Stimulated activated CD4-positive, alpha-beta T cell treated with anti-CD3 and anti-CD28 coated beads, TNF-alpha, amount 100 ng/mL, for 1 hour (primary cell): ENCODE measurements at places on chromosomes 12 and 14.

DNA sequence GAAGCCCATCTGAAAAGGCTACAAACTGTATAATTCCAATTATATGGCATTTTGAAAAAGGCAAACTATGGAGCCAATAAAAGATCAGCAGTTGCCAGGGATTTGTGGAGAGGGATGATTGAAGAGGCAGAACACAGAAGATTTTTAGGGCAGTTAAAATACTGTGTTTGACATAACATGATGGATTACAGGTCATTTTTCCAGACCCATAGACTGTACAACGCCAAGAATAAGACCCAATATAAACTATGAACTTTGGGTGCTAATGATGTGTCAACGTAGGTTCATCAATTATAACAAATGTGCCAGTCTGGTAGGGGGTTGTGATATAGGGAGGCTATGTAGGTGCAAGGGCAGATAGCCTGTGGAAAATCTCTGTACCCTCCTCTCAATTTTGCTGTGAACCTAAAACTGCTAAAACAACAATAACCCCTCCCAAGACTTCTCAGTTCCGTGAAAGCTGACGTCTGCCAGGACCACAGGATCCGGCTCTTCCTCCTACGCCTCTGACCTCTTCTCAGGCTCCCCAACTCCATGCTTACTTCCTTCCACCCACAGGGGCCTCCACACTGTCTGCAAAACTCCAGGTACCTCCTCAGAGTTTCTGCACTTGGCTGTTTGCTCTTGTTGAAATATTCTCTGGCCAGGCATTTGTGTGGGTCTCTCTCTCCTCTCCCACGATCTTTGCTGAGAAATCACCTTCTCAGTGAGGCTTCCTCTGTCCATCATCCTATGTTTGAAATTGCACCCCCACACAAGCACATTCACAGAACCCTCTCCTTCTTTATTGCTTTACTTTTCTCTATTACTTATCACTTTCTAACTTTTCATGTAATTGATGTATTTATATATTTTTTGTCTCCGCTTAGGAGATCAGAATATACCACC lies 131.4 kb downstream of the BBS10 start:
- DNase-seq, result no peak

GRCh38 chr14:100117026-100117425 lies 42.4 kb downstream of the DEGS2 start:
- no peak for DNase-seq

DNA sequence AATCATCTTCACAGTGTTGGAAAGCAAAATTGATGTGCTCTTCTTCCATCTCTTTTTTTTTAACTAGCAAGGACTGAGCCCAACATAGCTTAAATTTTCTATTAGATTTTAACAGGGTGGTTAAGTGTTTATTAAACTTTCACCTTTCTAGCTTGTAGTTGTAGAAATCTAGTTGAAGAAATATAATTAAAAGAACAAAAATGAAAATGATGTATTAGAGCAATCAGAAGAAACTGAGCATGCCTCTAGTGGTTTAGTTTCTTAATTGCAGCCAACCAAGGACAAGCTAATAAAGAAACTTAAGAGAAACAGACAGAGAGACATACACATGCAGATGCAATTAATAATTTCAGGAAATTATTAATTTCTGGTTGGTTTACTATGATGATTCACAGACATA lies 673.0 kb upstream of the LMO3 start:
- DNase-seq, result no peak

- no peak for DNase-seq
Observed at GRCh38 chr14:86654558-86655184, 1124.7 kb downstream of the FLRT2 start.

DNA sequence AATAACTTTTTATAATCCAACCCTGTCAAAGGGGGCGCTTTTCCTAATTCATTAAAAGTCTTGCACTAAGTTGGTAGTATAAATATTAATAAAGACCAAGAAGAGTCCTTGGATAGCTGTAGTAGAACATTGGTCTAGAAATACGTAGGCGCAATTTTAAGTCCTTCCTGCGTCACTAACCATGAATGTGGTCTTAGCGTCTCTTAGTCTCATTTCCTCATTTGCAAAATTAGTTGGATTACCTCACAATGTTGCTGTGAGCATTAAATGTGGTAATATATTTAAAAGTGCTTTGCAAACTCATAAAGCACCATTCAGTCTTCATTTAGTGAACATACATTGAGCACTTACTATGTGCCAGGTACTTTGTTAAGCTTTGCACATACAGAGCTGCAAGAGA lies 149.7 kb downstream of the AEBP2 start:
- no peak for DNase-seq

- DNase-seq, result no peak
Observed at GRCh38 chr12:2893007-2893406, 2.3 kb downstream of the TULP3 start.

- no peak for DNase-seq
Observed at GRCh38 chr12:96327889-96328288, 72.3 kb downstream of the CDK17 start.

DNA sequence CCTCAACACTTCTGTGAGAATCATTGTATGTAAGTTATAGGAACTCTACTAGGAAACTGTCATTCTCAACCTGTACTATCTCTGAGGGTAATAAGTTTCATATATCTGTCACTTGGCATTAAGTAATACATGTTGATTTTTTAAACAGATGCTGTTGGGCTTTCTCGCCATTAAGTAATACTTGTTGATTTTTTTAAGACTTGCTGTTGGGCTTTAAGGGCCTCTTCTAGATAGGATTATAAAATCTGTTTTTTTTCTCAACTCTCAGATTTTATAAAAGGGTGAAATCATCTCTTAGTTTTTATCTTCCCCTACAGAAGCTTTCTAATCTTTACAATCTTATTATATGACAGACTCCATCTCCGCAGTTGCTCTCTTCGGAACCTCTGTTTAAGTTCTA lies 5.6 kb downstream of the WASHC4 start:
- no peak for DNase-seq

- DNase-seq, result no peak
Observed at GRCh38 chr12:75439930-75440329, 40.6 kb upstream of the GLIPR1 start.

- no peak for DNase-seq
Observed at GRCh38 chr14:95296966-95297365, 22.7 kb downstream of the CLMN start.

DNA sequence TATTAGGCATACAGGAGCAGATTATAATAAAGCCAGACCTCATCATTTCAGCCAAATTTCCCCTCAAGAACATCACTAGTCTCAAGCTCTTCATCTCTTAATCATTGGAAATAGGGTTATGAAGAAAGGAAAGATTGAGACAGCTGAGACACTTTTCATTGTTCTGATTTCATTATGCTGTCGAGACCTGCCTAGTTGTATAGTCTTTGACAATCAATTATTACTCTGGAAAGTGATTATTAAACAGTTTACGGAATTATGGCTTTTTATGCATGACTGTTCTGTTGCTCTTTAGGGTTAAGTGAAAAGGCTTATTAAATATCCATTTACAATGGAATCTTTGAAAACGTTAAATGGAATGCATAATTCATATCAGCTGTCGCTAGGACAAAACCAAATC lies 48.3 kb downstream of the TTC6 start:
- no peak for DNase-seq

GRCh38 chr14:74917178-74917543 lies 5.9 kb downstream of the RPS6KL1 start:
- no peak for DNase-seq

- no peak for DNase-seq
Observed at GRCh38 chr12:47768323-47768811, 4.7 kb upstream of the SLC48A1 start.

DNA sequence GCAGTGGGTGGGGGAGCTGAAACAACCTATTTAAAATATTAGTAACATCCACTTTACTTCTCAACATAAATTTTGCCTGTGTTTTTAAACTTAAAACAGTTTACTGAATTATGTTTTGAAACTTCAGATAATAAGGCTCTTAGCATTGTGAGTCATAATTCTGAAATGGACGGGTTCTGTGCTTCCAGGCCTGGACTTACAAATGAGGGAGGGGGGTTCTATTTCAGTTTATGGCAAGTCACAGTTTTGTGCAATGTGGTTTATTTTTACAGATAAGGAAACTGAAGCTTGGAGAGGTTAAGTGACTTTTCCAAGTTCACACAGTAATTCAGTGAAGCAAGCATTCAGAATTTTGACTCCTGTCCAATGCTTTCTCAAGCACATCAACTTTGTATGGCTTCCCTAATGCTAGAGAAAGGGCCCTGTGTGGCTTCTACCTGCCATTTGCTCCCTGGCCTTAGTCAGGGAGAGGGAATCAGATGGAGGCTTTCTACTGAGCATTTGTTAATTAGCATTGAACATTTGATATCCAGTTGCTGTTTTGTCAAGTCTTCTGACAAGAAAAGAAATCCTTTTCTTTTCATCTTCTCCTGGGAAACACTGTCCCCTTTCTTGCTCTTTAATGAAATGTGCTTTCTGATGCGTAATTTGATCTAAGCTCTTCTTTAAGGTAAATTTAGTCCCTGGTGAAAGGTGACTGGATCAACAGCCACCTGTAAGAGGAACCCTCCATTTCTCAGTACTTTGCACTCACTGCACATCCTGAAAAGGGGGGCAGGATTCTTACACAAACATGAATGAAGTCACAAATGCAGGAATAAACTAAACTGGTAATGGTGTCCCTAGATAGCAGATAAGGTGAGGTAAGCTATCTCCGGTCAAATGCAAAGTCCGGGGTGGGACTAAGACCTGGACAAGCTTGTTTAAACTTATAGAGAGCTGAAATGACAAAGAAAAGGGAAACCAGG lies 2.5 kb upstream of the SALL2 start:
- no peak for DNase-seq

- DNase-seq, result no peak
Observed at GRCh38 chr14:77186911-77187648, 5.5 kb downstream of the TMEM63C start.

DNA sequence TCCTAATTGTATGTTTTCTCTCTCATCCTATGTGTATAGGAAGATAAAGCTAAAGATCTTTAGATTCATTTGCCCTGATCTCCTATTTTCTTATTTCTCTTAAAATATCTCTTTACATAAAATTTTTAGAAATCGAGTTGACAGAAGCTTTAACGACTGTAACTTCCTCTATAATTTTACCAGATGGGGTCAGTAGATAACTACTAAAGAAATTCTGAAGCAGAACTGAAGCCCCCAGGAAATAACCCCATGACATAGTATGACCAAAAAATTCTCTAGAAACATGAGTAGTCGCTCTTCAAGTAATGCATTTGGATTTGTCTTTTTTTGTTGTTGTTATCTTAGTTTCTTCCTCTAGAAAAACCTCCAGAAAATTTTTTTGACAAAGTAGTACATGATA lies 288.0 kb downstream of the ERC1 start:
- no peak for DNase-seq

GRCh38 chr12:47481041-47481440 lies 224.8 kb downstream of the RPAP3 start:
- DNase-seq, result no peak

DNA sequence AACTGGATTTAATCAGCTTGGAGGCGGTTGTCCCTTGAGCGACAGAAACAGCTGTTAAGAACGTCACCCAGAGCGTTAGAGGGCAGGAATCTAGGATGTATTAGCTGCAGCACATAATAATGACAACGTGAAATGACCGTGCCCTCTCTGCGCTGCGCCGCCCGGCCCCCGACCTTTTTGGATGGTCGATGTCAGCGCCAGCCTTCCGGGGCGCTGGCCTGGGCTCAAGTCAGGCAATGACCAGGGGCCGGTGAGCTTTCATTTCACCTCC lies 427 bp upstream of the TMEM120B start:
- no peak for DNase-seq

DNA sequence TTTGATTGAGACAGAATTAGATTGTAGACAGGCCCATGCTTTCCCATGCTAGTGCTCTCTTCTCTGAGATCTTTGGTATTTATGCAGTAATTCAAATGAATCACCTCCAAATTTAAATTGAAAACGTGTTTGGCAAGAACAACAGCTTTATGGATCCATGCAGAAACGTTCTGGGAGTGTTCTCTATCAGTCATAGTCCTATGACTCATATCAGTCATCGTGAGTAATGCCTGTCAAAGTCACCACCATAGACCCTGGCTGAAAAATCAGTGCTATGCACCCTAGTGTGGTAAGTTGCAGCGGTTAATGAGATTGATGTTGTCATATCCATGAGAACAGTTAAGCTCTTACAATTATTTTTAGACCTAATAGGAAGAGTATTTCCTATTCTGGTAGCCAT lies 90.1 kb upstream of the FOXG1 start:
- no peak for DNase-seq

DNA sequence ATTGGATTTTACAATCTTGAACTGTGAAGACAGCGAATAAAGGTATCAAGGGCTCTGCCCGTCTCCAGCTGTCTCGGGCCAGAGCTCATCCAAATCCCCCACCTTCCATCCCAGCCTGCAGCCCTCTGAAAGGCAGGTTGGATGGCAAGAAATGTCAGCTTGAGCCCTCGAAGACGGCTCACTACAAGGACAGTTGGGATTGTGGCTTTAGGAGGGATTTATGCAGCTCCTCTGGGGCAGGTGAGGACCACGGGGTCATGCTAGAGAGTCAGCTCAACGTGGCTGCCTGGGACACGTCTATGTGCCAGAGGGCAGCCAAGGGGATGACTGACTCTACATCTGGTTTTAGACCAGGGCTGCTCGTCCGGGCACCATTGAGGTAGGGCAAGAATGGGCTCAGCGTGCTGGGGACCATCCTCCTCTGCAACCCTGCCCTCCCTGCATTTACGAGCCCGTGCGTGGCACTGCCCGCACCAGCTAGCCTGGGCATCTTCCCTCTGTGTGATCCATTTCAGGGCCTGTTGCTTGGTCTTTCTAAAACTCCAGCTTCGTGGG lies 16.2 kb downstream of the MVK start:
- no peak for DNase-seq

GRCh38 chr12:116542345-116542956 lies 16.7 kb upstream of the MAP1LC3B2 start:
- DNase-seq, result no peak

DNA sequence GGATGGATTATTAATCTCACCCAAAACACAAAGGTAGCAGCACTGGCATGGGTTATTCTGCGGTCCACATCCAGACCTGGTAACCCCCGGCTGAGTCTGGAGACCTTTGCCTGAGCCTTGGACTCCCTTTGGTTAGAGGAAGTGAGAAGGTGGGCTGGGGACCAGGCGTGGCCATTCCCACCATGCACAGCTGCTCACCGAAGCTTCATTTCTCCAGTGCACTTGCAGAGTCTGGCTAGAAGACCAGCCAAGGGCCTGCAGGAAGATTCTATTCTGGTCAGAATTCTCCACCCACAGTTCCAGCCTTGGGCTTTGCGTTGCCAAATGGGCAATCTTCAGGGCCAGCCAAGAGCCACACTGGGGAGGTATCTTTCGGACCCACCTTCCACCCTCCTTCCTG lies 73.0 kb downstream of the LGMN start:
- DNase-seq, result no peak

DNA sequence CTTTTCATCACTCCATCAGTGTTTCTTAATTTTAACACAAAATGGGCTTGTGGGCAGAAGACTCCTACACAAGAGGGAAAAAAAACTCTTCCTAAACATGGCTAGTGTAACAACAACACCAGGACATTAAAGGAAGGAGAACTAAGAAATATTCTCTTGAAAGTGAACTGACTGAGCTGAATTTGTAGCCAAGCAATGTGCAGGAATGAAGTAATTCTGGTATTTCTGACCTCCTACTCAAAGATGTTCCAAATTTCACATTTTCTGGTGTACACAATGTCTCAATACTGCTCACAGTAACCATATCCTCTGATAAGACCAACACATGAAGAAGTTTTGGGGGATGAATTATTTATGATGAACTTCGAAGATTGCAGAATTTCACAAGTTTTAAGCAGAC lies 357.3 kb downstream of the DUSP6 start:
- no peak for DNase-seq
